SK-N-SH treated with all-trans-retinoic acid at 6 μM for 48 hours (cell line): ENCODE measurements at places on chromosomes 3 and 15.

- no peak for ATAC-seq
Measured at GRCh38 chr3:79869461-79870312, 101.9 kb upstream of the ROBO1 start.

DNA sequence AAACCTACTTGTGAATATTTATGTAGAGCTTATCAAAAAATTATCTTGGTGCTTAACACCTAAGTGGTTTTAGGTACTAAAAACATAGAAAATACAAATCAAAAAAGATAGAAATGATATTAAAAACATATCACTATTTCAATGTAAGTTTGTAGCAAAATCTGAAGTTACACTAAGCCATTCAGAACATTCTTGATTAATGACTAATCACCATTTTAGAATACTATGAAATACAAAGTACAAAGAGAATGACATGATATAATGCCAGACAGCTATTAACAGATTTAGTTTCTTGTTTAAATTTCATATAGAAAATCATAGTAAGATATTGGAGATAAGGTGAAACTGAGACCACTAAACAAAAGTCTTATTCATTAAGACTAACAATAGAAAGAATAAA lies 169.7 kb upstream of the AGTR1 start:
- ATAC-seq, result no peak

GRCh38 chr15:78751602-78751979 lies 59.7 kb downstream of the ADAMTS7 start:
- no peak for ATAC-seq

- ATAC-seq, result no peak
Measured at GRCh38 chr3:113279686-113280085, 68.3 kb downstream of the BOC start.

GRCh38 chr3:136957751-136958288 lies at the start of gene IL20RB:
Gene IL20RB (plus strand): TSS chr3:136957983. CDS start chr3:136958114, 131 bp downstream.
- ATAC-seq, result no peak

GRCh38 chr3:179474480-179474879 lies 23.2 kb upstream of the GNB4 start:
- ATAC-seq, result peak; percentile 34; the same call in 1 of the 3 replicates

DNA sequence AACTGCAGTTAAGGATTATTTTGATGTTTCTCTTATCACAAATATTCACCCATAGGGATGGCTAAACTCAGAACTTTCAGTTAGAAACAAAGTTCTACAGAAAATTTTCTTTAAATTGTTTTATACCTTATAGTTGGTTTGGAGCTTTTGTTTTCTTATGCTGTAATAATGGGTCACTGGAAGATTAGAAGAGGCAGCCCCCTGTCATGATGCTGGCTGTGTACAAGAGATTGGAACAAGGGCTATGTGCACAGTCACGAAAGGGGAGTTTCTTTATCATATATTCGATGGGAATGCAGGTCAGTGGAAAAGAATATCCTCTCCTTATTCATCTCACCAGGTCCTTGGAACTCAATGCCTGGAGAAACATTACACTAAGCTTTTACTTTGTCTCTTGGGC lies 12.0 kb upstream of the CPA3 start:
- ATAC-seq, result no peak

- ATAC-seq, result no peak
Measured at GRCh38 chr15:70268698-70269251, 171.1 kb upstream of the TLE3 start.

- no peak for ATAC-seq
Measured at GRCh38 chr15:44918136-44918535, 38.4 kb upstream of the TERB2 start.

GRCh38 chr3:182487143-182487542 lies 306.2 kb upstream of the ATP11B start:
- ATAC-seq, result no peak

GRCh38 chr3:108099244-108099643 lies 8.4 kb upstream of the CD47 start:
- peak; percentile 30; the same call in 2 of the 3 replicates for ATAC-seq

DNA sequence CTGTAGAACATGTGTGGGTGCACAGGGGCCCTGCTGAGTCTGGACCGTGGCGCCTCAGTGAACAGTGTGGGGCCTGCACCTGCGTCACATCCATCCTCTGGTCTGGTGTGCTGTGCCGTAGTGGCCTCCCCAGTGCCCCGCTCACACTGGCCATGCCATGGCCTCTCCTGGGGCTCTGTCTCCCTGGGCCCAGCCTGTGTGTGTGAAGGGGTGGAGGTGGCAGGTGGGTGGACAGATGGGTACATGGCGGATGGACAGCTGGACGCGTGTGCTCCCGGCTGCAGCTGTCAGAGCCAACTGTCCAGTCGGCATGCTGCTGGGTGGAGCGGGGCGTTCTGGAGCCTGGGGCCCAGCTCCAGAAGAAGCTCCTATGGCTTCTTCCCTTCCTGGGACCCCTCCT lies 17.8 kb downstream of the PLXNA1 start:
- no peak for ATAC-seq

DNA sequence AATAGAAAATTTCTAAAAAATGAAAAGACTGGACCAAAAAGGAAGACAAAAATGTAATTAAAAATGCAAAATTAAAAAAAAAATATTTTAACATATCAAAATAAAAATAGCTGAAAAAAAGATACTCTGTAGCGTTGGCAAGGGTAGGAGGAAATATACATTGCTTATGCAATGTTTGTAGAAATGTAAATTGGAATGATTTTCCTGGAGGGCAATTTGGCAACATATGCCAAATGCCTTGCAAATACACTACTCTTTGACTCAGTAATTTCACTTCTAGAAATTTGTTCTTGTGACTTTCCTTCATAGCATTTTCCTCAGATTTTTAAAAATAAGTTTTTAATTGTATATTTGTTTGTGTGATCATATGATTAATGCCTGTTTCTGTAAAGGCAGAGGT lies 296.6 kb downstream of the ZNF621 start:
- ATAC-seq, result no peak

DNA sequence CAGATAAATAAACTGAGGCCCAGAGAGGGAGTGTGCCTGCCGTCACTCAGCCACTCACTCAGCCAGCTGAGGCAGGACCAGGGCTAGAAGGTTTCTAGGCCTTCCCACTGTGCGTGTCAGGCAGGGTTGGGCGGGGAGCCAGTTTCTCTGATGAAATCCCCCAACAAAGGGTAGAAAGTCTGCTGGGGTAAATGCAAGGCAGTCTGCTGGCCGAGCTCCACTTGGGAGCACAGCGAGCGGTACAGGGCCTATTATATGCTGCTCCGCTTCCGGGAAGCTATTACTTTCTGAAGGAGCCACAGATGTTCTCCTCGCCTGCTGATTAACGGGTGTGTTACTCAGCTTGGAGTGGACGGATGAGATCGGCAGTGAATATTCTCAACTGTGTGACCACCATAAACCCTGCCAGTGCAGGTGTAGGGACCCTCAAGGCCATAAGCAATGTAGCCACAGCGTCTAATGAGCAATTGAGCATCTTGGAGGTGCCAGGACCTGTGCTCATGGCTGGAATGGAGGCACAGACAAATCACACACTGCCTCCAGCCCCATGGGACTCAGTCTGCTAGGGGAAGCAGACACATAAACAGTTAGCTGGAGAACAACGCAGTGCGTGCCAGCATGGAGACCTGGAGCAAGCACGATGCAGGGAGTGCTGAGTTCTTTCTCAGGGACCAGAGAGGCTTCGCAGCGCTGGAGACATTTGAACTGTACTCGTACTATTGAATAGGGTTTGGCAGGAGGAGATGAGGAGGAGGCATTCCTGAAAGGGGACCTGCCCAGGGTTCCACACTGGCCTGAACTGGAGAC lies 42.1 kb downstream of the CORO2B start:
- ATAC-seq, result no peak

- ATAC-seq, result no peak
Measured at GRCh38 chr3:31704591-31705179, 172.0 kb downstream of the STT3B start.

GRCh38 chr3:127789990-127790881 lies 32.1 kb downstream of the MGLL start:
- ATAC-seq, result no peak

DNA sequence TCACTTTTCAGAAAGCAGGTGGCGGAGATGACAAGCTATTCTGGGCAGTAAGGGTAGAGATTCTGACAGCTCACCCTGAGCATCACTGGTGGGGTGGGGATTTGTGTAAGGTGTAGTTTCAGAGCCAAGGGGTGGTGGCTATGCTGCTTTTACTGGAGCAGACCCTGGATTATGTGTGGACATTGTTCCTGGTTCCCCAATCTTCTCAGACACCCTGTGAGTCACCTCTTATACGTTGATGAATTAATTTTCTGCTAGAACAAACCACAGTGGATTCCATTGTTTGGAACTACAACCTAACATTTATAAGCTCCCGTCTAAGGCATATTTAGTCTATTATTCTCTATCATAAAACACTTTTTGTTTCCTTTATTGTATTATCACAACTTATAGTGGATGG lies 169.5 kb upstream of the COL8A1 start:
- no peak for ATAC-seq

GRCh38 chr15:96354731-96355567 lies 24.4 kb downstream of the NR2F2 start:
- ATAC-seq, result peak; percentile 20; the same call in 1 of the 3 replicates

DNA sequence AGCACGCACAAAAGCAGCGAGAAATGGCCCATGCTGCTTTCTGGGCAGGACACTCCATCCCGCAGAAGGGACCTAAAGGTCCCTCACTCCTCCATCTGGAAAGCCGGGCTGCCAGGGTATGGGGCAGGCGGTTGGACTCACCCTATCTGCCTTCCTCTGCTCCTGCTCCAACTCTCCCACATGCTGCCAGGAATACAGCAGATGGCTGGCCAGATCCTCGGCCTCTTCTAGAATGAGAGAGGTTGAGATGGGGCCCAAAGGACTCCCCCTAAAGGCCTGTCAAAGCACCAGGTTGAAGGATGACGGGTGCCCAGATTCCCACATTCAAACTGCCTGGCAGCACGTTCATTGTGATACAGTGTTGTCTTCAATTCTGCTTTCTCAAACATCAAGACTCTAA lies 85.1 kb upstream of the C2CD4B start:
- ATAC-seq, result no peak

DNA sequence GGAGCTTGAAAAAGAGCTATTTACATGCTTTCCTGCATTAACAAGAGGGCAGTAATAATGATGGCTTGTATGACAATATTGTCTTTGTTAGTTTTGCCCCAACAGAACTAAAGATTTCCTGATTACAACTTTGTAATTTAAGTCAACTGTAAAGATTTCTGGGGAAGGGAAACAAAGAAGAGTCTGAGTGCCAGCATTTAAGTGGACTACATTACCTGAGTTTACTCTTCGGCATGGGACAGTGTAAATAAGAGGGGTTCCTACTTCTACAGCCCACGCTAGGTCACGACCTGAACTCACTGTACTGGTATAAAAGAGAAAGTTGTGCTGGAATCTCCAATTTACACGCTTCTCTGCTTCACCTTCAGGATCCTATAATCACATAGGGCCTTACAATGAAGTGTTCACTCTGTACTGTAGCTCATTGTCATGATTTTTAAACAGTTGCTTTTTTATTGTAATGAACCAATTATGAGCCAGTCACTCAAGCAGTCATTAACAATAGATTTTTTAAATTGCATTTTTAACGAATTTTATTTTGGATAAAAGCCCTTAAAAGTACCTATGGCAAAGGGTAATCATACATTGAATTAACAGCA lies 39.6 kb downstream of the DPH6 start:
- no peak for ATAC-seq

DNA sequence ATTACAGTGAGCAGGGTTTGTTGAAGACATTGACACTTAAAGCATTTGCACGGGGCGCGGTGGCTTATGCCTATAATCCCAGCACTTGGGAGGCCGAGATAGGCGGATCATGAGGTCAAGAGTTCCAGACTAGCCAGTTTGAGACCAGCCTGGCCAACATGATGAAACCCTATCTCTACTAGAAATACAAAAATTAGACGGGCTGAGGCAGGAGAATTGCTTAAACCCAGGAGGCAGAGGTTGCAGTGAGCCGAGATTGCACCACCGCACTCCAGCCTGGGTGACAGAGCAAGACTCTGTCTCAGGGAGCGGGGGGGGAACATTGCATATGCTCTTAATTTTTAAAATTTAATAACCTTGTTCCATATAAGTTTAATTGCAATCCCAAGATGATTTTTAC lies 11.9 kb downstream of the STT3B start:
- no peak for ATAC-seq

DNA sequence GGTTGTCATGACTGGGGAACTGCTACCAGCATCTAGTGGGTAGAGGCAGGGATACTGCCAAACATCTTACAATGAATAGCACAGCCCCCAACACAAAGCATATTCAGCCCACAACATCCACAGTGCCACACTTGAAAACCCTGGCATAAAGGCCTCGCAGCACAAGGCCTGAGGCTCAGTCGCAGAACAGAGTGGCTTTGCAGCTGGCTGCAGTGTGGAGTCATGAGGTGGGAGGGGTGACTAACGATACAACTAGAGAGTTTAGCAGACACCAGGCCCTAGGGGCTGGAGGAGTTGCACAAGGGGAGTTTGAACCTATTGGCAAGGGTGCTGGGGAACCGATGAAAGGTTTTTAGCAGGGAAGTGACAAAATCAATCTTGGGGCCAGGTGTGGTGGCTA lies 32.1 kb downstream of the GRK7 start:
- no peak for ATAC-seq
